ENCODE measurements at places on chromosomes 12 and 14. TPM values are rescaled to one million over a fixed set of nuclear protein-coding genes. Genes with fewer than 3 reads are reported as not detected.
A peak's percentile ranks its signal among the peaks of the same experiment; 100 is the strongest.

Gene IRF2BPL
- total RNA-seq, result 97.8 TPM

Gene DDN
- 0.10 TPM for total RNA-seq

Gene AQP6
- not detected for total RNA-seq

Gene HOXC4
- total RNA-seq, result not detected

Gene B4GALNT3
- total RNA-seq, result 31.3 TPM

GRCh38 chr14:87873741-87874140 lies 119.2 kb downstream of the GALC start:
- DNase-seq, result no peak

DNA sequence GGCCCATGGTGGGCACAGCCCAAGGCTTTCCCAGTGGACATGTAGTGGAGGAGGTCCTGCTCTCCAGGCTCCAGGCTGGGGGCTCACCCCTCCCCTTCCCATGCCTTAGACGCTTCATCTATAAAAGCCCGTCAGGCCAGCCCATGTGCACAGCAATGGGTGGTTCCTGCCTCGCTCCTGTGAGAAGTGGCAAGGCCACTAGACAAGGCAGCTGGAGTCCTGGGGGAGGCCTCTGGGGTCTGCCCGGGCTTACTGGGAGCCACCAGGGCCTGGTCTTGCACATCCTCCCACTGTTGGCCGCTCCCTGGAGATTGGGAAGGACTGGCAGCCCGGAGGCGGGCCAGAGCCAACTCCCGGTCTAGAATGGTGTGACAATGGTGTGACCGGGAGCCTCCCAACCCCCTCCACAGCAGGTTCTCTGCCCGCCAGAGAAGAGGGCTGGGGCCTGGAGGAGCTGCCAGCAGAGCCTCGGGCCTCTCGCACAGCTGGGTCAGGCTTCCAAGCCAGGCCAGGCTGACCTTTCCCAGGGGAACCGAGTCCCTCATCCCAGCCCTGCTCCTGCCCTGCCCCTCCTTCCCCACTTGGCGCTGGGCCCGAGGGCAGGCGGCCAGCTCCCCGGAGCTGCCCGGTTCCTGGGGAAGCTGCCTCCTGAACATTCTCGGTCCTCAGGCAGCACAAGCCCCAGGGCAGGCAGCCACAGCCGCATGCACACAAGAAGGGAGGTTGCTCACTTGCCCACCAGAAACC lies 97.9 kb downstream of the RFLNA start:
- no peak for DNase-seq

GRCh38 chr12:49967777-49968250 lies 4.9 kb upstream of the AQP6 start:
- peak; percentile 58 for DNase-seq

DNA sequence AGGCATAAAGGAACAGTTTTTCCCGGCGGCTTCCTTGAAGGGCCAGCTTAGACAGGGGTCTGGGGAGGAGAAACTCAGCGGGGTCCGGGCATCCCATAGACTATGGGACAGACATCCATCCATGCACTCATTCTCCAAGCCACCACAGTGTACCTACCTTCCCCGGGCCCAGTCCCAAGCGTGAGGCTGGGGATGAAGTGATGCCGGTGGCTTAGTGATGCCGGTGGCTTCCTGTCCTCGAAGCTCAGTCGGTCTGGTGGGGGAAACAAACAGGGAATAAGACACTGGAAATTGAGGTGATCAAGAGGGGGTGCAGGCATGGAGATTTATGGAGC lies 421 bp downstream of the RTL1 start:
- DNase-seq, result no peak

DNA sequence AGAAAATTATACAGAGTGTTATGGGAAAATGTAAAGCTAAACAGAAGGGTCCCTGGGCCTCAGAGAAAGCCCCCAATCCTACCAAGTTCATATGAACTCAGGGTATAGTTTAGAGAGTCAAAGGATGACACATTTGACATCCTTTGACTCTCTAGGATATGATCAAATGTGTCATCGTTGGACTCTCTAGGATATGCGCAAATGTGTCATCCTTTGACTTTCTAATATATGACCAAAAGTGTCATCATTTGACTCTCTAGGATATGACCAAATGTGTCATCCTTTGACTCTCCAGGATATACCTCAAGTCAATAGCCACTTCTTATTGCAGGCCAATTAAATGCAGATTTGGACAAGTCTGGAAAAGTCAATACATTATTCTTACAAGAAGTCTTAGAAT lies 204.8 kb upstream of the IGF1 start:
- DNase-seq, result no peak

DNA sequence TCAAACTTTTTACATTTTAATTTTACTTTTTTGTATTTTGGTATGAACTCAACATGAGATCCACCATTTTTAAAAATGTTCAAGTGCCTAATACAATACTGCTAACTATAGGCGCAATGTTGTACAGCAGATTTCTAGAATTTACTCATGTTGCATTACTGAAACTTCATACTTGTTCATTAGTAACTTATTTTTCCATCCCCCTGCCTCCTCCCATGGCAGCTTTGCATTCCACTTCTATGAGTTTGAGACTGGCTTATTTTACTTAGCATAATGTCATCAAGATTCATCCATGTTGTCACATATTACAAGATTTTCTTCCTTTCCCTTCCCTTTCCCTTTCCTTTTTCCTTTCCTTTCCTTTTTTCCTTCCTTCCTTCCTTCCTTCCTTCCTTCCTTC lies 825.9 kb downstream of the SLC16A7 start:
- DNase-seq, result no peak

- DNase-seq, result no peak
Measured at GRCh38 chr12:55036326-55037115, 16.7 kb downstream of the NEUROD4 start.

DNA sequence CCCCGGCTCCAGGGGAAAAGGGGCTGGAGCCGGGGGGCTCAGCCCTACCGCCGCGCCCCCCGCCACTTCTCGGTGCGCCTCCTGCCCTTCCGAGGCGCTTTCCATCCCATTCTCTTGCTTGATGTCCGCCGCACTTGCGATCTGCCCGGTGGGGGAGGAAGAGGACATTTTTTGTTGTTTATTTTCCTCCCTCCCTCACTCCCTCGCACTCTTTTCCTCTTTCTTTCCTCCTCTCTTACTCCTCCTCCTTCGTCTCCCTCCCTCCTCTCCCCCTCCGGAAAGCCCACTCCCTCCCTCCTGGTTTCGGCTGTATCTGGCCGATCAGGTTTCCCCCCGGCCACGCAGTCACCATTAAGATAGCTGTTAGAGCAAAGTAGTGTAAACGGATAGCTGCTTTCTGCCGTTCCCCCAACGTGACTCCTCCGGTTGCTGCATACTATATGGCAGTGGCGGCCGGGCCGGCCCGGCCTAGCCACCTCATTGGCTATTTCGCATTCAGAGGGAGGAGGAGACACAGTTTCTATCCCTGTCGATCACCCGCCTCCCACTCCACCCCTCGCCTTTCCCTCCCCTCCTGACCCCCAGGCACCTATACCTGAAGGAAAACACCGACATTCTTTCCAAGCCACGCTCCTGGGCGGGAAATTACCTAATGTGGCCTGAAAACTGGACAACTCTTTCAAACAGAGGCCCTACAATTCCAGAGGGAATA lies at the start of gene SIX4:
Gene SIX4, minus strand, starts transcription at position 445 of the 712 bp plus-strand sequence. Its CDS starts 277 bp downstream, at position 168.
- peak; percentile 94 for DNase-seq

DNA sequence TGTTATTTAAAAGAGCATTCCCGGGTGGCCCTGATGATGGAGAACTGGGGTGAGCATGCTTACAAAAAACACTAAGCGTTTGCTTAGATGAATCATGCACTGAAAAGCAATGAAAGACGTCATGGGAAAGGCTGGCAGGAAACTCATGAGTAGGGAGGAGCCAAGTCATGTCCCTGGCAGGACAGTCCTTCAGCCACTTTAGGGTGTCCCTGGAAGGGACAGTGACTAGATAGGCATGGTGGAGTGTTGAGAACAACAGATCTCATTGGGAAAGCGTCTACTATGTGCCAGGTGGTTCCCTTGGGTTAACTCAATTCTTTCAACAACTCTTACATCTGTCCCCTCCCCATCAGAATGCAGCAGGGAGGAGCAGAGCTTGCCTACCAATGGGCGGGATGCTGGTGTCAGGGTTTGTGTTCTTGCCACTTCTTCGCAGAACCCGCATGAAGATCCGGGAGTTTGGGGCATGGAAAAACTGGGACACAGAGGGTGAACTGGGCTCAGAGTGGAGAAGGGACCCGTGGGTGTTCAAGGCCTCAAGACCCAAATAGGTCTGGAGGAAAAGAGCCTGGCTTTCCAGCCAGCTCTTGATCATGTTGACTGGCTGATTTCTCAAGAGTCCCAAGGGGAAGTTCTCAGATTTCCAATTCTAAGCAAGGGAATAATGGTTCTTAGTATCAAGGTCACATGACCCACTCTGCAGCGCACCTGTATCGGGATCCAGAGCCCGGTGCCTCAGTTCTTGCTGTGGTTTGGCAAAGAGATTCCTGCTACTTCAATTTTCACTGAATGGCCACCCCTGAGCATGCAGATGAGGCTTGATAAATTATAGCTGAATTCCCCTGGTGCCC lies 653.9 kb upstream of the TBX3 start:
- peak; percentile 31 for DNase-seq

DNA sequence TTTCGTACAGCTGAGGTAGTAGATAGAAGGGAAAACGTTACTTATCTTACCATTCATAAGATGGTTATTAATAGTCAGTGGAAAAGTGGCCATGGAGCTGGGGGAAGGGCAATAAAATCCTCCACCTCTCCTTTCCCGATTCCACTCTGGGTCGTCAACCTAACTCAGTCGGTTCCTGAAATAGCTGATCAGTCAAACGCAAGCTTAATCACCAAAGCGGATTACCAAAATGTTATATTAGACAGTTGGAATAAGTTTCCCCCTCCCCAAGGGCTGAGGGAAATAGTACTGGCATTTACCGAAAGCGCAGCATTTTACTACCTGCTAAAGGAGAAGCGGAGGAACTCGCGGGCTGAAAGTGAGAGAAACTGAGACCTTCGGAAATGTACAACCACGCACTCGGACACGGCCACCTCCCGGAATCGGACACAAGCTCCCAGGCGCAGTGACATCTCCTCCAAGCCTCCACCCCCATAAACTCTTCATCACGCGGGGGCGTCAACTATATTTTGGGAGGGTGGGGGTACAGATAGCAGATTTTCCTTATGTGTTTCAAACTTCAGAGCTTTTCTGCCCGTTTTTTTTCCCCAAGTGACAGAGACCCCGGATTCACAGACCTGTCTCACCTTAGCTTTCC lies 1.2 kb downstream of the PPM1H start:
- DNase-seq, result no peak

- DNase-seq, result no peak
Measured at GRCh38 chr12:93689076-93689834, 12.1 kb downstream of the CRADD start.

DNA sequence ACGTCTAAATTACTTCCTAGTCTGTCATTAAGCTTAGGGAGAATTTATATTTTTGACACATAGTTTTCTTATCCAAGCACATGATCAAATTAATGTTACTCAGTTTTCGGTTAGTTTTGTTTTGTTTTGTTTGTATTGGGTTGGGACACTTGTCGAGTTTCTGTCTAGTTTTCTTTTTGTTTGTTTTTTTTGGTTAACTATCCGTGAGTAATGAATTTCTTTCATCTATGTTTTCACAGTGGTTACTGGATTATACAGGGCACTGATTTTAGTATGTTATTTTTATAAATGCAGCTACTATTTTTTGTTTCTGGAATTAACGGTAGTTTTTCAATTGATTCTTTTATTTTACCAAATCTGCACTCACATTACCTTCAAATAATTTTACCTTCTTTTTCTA lies 2.7 kb downstream of the KLRF1 start:
- no peak for DNase-seq

DNA sequence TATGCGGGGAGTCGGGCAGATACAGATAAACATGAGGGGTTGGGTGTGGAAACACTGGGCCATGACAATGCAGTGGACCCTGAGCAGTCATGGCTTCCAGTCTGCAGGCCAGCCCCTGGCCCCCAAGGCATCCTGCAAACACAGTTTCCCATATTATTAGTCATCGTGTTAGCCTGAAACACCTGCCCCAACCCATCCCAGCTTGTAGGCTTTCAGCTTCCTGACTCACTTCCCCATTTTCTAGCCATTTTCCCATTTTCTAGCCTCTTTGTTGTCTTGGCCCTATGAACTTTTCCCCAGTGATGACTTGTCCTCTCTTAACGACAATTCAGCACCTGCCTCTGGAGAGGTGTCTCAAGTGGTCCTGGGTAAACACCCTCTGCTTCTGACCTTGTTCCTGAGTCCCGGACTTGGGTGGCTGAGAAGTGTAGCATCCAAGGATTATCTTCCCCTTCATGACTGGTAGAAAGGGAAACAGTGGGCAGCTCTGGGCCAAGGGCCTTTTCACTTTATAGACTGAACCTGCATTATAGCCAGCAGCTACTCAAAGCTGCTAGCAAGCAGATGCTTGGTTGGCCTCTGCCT lies 4.3 kb upstream of the PGF start:
- no peak for DNase-seq

DNA sequence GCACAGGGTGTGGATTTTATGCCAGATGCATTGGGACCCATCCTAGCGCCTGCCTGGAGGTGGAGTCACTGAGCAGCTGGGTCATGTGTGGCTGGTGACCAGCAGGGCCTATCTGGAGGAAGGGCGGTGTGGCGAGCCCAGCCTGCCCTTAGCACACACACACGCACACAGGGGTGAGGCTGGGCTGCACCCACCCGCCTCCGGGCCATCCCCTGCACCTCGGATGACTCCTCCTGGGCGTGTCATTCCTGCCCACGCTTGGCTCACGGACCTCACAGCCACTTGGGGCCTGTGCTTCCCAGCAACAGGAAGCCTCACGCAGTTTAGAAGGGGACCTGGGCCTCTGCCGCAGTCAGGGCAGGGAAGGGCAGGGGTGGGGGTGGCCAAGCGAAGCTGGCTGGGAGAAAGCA lies 36.2 kb upstream of the FZD10 start:
- DNase-seq, result peak; percentile 14

DNA sequence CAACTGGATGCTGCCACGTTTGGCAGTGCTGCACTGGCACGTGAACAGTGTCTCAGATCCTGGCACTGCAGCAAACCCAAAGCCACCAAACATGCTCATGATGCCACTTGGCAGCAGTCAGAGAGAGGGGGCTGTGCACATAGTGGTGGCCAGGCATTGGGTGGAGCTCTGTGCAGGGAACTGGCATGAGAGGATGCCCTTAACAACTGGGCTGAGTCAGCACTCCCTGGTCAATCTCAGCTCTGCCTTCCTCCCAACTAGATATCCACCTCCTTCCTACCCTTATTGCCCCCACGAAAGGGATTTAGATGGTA lies 37.0 kb downstream of the ZFHX2 start:
- DNase-seq, result no peak

DNA sequence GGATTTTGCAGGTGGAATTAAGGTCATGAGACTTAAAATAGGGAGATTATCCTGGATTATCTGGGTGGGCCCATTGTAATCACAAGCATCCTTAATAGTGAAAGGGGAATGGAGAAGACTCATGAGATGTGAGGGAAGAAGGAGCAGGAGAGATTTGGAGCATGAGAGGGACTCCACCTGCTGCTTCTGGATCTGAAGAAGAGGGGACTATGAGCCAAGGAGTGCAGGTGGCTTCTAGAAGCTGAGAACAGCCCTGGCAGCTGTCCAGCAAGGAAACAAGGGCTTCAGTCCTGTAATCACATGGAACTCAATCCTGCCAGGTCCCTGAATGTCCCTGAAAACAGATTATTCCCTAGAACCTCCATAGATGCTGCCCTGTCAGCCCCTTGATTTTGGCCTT lies 67.8 kb downstream of the PELI2 start:
- DNase-seq, result no peak

GRCh38 chr12:82593901-82594396 lies 92.8 kb upstream of the TMTC2 start:
- DNase-seq, result no peak

Data from GM23338 (cell line).